RKO (cell line): ENCODE measurements at places on chromosomes 7 and 10.

DNA sequence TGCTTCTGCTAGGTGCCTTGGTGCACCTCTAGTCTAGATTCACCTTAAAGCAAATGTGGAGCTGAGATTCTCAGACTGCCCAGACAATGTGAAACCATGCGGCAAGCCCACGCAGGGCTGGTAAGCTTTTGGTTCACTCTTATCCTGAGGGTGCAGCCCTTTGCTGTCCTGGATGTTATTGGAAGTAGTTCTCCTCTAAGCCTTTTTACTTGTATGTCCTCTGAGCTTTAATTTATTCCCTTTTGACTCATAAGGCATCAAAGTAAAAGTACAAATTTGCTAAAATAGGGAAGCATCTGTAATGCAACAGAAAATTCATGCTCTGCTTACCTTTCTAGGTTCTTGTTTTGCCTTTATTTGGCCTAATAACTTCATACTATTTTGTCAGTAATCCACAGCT lies 186.8 kb downstream of the MACC1 start:
- no peak for DNase-seq

DNA sequence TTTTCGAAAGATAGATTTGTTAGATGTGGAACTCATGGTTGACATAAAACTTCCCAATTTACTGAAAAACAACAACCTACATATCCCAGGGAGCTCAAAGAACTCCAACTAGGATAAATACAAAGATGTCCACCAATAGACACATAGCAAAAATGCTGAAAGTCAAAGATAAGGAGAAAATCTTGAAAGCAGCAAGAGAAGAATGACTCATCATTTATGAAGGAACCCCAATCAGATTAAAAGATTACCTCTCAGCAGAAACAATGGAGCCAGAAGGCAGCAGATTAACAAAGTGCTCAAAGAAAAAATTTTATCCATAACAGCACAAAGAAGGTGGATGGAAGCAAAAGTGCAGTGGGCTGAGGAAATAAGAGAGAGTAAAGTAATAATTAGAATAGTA lies 908.6 kb downstream of the SORCS3 start:
- DNase-seq = no peak

- peak; percentile 57 for DNase-seq
Measured at GRCh38 chr10:110207805-110208613, 604 bp downstream of the MXI1 start.

DNA sequence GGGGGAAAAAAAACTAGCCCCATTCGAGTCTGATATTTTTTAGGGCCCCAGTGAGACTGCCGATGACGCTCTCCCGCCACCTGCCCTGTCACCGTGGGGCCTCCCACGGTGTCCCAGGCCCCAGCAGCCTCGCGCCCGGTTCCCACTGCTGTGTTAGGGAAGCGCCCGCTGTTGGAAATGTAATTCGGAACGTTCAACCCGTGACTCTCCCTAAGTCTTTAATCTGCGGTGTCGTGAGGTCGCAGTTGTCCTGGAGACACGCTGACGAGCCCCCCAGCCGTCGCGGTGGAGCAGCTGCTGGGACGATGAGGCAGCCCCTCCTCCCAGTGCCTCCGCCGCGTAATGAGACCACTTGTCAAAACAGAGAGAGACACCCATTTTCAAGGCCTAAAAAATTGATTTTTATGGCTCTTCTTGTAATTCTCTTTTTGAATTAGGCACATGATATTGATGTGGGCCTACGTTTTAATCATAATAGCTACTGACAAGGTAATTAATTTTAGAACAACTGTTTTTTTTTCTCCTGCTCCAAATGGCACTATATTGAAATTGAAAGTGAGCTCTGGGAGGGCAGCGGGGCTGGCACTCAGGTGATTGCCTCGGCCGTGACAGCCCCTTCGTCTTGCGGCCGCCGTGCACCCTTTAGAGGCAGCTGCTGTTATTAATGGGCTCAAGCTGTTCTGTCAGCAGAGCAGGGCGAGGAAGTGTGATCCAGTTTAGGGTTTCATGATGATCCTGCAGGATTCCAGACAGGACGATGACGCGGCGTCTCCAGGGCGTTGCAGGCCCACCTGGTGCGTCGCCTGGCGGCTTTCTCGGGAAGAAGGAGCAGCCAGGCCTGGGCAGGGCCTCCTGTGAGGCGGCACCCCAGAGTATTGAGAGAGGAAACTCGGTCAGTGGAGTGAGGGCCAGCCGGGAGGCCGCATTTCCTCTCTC lies 63.3 kb downstream of the NKX6-2 start:
- DNase-seq = no peak

GRCh38 chr10:103692436-103692951 lies 162.9 kb downstream of the SH3PXD2A start:
- no peak for DNase-seq

DNA sequence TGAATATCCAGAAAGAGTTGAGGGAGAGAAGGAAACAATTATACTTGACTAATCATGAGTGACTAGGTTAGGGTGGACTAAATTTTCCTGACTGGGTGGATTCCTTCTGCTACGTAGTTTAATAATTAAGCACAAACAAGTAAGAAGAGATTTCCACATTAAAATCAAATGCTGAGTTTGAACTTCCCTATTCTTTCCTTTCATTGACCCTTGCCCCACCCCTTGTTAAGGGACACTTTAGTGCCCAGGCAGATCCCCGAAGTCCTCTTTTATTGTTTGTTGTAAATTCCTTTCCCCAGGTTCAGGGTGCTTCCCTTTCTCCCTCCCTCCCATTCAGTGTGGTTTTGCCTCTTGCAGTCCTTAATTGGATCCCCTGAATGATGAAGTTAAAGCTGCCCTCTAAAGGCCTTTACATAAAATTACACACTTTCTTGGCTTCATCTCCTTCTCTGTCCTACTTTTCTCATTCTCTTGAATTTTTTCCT lies 8.8 kb upstream of the SPAM1 start:
- DNase-seq = peak; percentile 66

- DNase-seq = no peak
Measured at GRCh38 chr10:16776896-16777295, 40.3 kb downstream of the RSU1 start.

DNA sequence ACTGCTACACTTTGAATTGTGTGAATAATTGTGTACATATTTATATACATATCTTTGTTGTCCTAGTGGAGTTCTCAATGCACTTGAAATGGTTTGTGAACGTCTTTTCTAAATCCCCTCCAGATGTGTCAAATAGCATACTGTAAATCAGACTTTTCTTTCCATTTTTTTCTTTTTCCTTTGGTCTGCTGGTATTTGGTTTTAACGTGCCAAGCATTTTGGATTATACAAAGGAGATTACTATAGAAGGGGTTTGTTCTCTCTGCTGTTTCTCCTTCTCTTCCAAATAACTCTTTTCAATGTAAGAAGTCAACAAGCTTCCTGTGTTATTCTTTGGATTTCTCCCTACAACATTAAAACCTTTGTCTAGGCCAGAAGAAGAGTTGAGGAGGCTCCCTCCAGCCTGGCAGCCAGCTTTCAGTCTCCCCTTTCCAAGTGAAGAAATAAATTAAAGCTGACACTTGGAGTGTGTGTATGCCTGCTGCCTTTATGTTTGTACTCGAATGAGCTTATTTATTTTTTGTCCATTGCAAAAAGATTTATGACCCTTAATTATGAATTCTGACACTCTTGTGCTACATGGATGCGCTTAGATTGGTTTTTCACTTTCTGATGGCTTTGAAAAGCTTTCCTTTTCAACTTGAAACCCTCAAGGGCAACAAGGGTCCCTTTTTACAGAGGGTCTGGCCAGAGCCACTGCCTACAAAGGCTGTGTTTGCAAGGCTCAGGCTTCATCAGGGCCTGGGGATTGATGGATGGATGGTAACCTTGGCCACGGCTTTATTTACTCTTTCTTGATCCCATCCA lies 107.8 kb downstream of the RAB18 start:
- DNase-seq = no peak

- no peak for DNase-seq
Measured at GRCh38 chr7:96059075-96059474, 262.8 kb downstream of the SLC25A13 start.

GRCh38 chr7:39613577-39613976 lies 9.8 kb upstream of the RALA start:
- DNase-seq = no peak

GRCh38 chr7:47924266-47924665 lies 24.0 kb downstream of the PKD1L1 start:
- no peak for DNase-seq

- DNase-seq = peak; percentile 30
Measured at GRCh38 chr7:77244222-77244934, 44.8 kb upstream of the FGL2 start.

GRCh38 chr10:117539903-117540639 lies 2.5 kb upstream of the EMX2 start:
- DNase-seq = no peak

GRCh38 chr10:121085367-121085766 lies 234.2 kb downstream of the WDR11 start:
- DNase-seq = no peak

- no peak for DNase-seq
Measured at GRCh38 chr10:124591123-124591495, 129.5 kb downstream of the LHPP start.

DNA sequence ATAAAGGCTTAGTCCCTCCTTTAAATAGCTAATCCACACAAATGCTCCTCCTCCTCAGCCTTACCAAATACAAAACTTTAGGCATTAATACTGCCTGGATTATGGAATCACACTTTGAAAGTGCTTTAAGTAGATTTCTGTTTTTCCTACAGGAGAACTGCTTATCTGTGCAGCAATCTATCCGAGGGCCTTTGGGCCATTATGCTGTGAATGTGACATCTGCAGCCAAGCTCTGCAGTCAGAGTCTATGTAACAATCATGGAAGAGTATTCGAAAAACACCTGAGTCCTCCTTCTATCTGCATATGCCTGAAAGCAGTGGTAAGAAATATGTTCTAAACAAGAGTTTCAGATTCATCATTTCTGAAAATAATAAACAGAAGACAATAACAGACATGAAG lies 16.2 kb upstream of the HYAL4 start:
- DNase-seq = no peak

DNA sequence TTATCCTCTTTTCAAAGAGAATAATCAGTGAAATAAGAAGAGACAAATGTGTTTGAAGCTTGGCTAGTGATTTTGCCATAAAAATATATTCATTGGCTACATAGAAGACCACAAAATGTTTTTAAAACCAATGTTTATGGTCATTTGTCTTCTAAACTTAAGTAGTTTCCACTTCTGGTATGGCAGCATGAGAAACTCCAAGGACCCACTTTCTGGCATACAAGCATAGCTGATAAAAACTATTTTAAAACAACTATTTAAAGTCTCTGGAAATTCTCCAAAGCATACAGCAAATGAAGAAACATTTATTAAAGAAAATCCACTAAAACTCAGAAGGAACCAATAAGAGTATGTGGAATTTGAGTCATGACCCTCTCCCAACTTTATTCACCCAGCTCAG lies 89.2 kb upstream of the TOMM7 start:
- DNase-seq = no peak

DNA sequence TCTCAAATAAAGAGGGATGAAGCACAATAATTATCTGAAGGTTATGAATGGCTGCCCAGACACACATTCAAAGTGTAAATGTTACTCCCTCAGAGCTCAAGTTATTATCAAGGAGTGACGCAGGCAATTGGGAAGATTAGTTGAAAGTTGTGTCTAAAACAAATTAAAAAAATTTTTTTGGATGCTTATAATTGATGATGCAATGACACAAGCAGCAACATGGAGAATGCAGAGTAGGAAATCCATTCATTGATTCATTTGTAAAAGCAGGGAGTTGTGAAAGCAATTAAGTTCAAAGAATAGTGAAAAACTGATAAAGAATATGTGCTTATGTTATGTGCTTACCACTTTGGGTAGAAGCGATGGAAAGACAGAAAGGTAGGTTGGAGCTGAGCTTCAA lies 120.4 kb downstream of the CDK6 start:
- DNase-seq = no peak
